Sciatic nerve (tissue), 2 donors: ENCODE measurements at places on chromosomes 11 and 22. TPM values are rescaled to one million over a fixed set of nuclear protein-coding genes. Genes with fewer than 3 reads are reported as not detected.

Gene FAM118A
- total RNA-seq: 44.9 TPM

Gene FAM83F
- 11.4 TPM for total RNA-seq

Gene DDI1
- not detected for total RNA-seq

Gene DCDC1
- 1.2 TPM for total RNA-seq

Gene TRPM5
- not detected for total RNA-seq

Gene P2RY2
- 12.3 TPM for total RNA-seq

Gene PRRG4
- total RNA-seq: 22.9 TPM

Gene PNPLA2
- 174 TPM for total RNA-seq

Gene GNAZ
- 22.8 TPM for total RNA-seq

Gene TNNI2
- total RNA-seq: not detected

Gene ABTB2
- total RNA-seq: 10.5 TPM

Gene CCDC87
- 0.22 TPM for total RNA-seq

Gene SMTNL1
- not detected for total RNA-seq

DNA sequence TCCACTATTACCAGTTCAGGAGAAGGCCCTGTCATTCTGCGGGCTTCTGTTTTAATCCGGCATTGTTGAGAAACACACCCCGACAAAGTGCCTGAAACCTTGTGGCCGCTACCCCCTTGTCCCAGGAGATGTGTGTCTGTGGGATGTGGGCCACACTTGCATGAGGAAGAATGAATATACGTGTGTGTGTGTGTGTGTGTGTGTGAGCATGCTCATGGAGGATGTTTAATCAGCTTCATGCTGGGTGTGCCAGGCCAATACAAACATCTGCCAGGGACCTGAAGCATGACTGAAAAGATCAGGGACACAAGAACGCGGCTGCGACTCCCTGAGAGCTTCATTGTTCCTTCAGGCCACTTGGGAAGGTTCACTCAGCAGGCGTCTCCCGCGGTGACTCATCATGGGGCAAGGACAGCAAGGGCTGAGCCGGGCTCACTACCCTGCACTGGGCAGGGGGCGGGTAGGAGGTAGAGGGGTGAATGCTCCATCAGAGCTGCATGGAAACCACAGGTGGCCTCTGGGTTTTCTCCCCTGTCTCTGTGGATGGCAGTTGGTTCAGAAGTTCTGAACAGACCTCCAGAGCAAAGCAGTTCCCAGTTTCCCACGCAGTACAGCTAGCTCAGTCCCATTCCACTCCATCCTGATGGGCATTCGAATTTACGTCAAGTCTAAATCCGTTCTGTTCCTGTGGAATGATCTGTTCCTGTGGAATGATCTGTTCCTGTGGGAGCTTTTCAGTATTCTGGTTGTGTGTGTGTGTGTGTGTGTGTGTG lies 7.0 kb upstream of the MALAT1 start:
- DNase-seq: peak; percentile 84

DNA sequence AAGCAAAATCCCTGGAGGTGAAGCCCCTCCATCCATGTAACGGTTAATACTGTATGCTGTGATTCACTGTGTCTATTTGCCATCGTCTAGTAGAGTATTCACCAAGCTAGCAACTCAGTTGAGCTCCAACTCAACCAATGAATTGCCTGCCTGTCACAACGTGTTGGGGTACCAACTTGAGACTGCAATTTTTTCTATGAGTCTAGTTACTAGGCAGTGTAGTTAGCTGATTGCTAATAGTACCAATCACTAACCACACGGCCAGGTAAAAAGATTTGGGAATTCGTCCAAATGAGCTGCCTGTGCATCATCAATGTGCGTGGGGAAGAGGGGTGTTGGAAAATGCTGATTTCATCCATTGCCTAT lies 1.0 kb upstream of the BTG4 start:
- no peak for DNase-seq

GRCh38 chr22:28440592-28441390 lies 238.8 kb downstream of the TTC28 start:
- no peak for DNase-seq

DNA sequence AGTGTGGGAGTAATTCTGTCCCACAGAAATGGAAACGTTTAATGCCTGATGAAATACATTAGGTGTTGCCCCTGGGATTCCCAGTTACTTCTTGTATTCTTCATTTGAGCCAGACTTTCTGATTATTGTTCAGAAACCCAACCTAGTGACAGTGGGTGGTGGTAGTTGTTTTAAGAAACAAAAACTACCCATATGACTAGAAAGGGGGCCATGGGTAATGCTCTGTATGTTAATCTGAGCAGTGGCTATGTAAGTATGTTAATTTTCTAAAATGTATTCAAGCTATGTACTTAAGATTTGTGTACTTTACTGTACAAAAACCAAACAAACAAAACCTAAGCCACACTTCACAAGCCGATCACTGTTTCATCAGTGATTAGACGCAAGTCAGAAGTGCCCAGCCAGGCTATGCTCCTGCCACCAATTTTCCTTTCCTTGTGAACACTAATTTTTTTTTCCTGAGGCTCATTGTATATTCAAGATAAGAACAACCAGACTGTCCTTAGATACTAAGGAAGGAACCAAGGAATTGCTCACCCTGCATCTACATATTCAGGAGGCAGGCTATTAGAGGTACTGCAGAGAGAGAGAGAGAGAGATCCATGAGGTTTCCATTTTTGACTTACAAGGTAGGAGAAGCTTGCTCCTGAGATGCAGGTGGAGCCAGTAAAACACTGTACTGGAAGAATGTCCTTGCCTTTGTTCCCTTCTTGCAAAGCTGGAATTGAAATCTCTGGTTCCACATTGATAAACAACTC lies 122.7 kb downstream of the DBX1 start:
- no peak for DNase-seq

DNA sequence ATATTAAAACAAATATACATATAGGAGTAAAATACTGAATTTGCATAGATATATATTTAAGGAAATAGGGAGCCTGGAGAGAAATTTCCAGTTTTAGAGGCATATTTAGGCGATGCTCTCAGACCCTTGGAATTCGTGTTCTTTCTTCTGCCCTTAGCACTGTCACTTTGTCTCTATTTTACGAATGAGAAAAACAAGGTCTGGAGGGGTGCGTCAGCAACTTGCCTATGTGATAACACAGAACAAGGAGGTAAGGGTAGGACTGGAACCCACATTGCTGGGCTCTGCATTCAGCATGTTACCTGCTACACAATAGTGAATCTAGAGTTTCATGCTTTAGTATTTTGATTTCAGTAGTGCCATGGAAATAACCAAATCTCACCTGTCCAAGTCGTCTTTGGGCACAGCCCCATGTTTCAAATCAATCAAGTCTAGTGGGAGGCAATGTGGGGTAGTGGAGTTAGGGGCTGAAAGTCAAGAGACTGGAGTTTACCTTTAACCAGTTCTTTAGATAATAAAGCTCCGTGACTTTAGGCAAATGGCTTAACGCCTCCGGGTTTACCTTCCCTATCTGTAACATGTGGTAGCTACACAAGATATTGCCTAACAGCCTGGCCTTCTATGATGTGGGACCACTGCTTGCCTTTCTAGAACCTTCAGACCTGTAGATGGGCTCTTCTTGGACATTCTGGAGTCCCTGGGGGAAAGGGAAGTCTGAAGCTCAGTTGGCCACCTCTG lies 44.8 kb upstream of the AMPD3 start:
- no peak for DNase-seq

DNA sequence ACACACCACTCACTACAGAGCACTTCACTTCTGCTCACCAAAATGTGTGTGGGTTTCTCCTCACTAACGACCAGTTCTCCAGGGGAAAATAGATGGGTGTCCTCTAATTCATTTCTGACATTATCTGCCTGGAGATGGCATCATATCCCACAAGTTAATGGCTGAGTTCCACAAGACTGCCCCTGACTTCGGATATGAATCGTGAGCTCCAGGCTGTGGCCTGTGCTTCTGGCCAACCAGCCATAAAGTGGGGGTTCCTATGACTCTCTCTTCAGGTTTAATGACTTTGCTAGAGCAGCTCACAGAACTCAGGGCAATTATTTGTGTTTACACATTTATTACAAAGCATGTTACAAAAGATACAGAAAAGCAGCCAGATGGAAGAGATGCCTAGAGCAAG lies 113.0 kb upstream of the SYT13 start:
- DNase-seq: no peak

GRCh38 chr22:39468487-39469325 lies 11.9 kb downstream of the MGAT3 start:
- DNase-seq: no peak

- peak; percentile 82 for DNase-seq
Measured at GRCh38 chr22:19995611-19996339, 20.8 kb downstream of the ARVCF start.

- no peak for DNase-seq
Measured at GRCh38 chr11:86524620-86525352, 147.6 kb downstream of the ME3 start.

- no peak for DNase-seq
Measured at GRCh38 chr11:104442321-104442720, 278.4 kb upstream of the PDGFD start.

DNA sequence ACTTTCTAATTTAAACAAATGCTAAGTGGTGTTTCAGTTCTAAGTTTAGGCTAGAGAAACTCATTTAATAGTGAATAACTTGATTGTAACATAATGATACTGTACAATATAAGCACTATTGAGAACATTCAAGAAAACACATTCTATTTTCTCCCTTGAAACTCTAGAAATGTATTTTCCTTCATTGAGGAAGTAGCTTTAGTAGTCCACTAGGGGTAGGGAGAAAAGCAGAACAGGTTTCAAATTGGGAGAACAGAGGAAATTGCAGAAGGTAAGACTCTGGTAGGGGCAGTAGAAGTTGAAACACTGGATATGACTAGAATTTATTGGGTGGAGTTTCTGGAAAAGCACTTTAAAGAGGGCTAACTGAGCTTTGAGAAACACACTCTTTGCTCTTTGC lies 31.6 kb upstream of the MPPED2 start:
- DNase-seq: no peak

GRCh38 chr22:30205281-30206115 lies 41.1 kb downstream of the LIF start:
- no peak for DNase-seq

- DNase-seq: peak; percentile 92
Measured at GRCh38 chr22:32531931-32532819, 57.6 kb downstream of the FBXO7 start.

- no peak for DNase-seq
Measured at GRCh38 chr11:35090125-35090524, 48.8 kb upstream of the CD44 start.

DNA sequence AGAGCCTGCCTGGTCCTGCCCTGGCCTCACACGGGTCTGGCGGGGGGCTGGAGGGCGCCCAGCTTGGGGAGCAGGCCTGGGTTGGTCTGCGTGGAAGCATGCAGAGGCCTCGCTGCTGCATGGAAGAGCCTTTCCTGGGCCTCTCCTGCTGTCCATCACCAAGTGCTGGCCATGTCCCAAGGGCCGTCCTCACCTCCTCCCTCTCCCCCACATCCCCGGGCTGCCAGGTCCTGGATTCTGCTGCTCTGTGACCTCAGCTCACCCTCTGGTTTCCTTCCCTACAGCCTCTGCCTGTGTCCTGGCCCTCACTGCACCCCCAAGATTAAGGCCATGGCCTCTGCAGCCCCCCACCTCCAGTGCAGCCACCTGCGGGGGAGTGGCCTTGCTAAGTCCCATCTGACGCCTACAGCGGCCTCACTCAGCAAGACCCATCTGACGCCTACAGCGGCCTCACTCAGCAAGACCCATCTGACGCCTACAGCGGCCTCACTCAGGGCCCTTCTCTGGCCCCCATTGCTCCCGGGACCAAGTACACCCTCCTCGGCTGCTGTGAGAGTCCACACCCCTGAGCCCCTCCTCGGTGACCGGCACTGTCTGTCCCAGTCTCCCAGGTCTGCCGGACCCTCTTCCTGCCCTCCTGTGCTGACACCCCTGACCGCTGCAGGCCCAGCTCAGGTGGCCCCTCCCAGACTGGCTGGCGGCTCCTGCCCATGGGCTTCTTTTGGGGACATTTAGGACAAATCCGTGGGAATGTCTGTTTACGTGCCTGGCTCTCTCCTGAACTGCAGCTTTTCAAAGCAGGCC lies 119.5 kb upstream of the B3GAT1 start:
- peak; percentile 32 for DNase-seq

DNA sequence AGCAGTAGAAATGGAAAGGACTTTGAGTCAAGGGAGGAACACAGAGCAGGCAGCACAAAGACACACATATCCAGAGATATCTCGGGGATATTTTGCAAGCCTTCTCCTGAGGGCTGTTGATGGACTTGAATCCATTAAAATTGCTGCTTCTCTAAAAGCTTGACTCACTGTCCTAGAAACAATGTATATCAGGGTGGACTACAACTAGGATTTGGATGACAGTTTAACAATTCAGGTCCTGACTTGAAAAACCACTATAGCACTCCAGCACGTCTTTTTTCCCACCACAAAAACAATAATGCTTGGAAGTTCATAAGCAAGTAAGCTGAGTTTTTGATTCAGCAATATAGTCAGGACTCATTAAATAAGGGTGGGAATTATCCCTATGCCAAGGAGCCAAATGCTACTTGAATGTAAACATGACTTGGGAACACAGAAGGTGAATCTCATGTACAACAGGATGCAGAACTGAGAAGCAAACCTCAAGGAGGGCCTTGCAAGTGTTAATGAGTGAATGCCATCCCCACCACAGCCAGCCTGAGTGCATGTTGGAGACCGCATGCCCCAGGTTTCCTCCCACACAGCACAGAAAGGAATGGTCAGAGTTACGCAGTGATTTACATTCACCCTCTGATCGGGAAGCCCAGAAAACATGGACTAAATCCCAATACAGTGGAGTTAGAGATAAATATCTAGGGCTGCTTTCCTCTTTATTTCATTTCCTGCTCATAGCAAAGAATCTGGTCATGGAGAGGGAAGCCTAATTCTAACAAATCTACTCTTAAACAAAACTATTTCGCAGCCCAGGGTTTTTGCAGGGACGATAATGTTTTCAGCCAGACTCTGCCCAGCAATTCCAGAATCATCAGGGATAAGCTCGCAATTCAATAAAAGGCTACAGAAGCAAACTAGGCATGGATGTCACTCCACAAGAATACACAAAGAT lies 98.4 kb upstream of the OR9G4 start:
- no peak for DNase-seq

GRCh38 chr11:47418454-47419259 lies 7.6 kb downstream of the PSMC3 start:
- DNase-seq: no peak

DNA sequence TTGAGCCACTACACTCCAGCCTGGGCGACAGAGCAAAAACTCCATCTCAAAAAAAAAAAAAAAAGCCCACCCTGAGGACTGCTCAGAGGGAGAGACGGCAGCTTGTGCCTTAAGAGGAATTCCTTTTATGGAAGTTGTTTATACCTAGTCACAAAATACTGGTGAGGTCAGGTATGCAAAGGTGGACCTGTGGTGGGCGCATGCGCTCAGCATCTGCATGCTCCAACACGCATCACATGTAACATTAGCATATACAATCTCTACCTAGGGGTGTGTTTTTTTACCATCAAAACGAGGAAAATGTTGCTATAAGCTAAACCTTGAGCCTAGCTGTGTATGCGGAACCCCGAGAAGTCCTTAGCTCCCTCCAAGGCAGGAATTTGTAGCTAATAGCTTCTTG lies 6.8 kb upstream of the SART1 start:
- DNase-seq: no peak

- peak; percentile 63 for DNase-seq
Measured at GRCh38 chr11:60951606-60951903, 421 bp downstream of the SLC15A3 start.
